Activated CD4-positive, CD25-positive, alpha-beta regulatory T cell (primary cell): ENCODE measurements at places on chromosomes 5 and 9.

DNA sequence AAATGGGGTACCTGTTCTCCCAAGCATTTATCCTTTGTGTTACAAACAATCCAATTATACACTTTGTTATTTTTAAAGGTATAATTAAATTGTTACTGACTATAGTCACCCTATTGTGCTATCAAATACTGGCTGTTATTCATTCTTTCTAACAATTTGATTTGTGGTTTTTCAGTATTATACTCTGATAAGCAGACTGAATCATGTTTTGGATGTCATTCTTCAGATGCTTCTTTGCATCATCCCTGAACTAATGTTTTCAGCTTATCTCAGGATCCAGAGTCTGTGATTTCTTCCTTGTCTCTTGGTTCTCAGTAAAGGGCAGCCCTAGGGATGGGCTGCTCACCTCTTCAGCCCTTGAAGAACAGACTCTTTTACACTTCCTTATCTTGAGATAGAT, 177.8 kb upstream of the SGCD start:
- DNase-seq, result no peak

- no peak for DNase-seq
Observed at GRCh38 chr9:117827456-117827855, 123.3 kb downstream of the TLR4 start.

GRCh38 chr9:136710543-136710942, 1.8 kb upstream of the DIPK1B start:
- no peak for DNase-seq

DNA sequence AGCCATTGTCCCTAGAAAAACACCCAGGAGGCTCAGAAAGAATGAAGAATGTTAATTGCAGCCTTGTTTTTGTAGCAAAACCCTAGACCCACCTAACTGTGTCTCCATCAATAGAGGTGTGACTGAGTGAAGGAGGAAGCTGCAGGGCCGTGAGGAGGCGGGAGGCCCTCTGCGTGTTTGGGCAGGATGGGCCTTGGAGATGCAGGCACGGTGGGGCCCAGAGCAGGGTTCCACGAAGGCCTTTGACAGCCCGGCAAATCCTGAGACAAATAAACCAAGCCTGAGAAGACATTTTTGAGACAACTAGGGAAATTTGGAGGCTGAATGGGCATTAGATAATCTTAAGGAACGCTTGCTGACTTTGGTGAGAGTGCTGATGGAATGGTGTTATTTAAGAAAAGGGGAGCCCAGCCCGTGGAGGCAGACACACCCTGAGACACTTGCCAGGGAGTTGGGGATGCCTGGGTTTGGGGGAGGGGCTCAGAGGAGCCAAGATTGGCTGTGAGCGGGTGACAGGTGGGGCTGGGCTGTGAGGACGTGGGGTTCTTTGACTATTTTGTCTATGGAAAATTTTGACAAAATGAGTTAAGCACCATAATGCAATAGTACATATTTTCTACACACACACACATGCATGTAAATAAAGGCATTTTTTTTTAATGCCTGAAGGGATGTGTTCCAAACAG, 48.8 kb downstream of the BARX1 start:
- no peak for DNase-seq

GRCh38 chr5:178110-178509, 13.2 kb upstream of the LRRC14B start:
- no peak for DNase-seq

DNA sequence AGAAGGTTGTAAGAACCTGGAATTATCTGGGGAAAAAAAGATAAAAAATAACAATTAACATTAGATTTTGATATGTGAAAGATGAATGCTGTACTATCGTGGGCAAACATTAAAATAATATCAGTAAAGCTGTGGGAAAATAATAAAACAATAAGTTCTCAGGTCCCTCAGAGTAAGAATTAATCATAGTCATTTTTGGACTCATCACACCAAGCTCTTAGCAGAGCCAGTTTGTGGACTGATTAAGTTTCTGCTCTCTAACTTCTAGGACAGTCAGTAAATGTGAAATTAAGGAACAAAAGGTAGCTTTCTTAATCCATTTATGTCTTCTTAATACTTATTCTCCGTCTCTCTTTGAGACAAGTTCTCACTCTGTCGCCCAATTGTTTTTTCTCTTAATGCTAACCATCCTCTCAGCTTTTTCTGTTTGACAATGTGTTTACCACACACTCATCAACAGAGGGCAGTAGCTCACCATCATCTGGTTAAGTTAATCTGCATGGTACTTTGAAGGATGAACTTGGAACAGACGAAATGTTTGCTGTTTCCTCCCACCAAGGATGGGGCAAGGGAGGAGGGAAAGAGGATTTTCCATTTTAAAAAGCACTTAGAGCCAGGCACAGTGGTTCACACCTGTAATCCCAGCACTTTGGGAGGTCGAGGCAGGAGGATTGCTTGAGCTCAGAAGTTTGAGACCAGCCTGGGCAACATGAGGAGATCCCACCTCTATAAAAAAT, 5.3 kb upstream of the ACO1 start:
- DNase-seq, result no peak

DNA sequence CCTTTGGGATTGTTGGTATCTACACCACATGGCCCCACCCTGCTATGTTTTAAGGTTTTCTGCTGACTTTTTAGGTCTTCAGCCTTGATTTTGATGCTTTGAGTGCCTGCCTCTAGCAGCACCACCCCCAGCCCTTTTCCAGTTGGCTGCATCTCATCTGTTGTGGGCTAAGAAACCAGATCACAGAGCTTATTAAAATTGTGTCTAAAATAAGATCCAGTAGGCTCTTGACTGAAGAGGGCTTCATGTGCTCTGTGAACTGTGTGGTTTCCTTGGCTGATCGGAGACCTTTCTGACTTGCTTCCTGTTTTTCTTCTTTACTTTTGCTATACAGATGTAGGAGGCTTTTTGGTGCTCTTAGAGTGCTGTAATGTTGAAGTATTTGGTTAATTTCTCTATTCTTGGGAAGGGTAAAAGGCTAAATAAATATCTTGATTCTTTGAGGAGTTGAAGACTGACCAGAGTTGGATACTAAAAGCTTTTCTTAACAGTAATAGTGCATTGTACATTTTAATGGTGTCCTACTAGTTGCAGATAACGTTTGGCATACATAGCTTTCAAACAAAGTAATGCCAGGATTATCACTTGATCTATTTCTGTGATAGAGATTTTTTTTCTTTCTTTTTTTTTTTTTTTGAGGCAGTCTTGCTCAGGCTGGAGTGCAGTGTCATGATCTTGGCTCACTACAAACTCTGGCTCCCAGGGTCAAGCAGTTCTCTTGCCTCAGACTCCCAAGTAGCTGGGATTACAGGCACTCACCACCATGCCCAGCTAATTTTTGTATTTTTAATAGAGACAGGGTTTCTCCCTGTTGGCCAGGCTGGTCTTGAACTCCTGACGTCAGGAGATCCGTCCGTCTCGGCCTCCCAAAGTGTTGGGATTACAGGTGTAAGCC, 4.5 kb downstream of the UBE2D2 start:
- DNase-seq, result no peak

- no peak for DNase-seq
Observed at GRCh38 chr5:92556747-92557146, 1024.3 kb downstream of the NR2F1-AS1 start.

DNA sequence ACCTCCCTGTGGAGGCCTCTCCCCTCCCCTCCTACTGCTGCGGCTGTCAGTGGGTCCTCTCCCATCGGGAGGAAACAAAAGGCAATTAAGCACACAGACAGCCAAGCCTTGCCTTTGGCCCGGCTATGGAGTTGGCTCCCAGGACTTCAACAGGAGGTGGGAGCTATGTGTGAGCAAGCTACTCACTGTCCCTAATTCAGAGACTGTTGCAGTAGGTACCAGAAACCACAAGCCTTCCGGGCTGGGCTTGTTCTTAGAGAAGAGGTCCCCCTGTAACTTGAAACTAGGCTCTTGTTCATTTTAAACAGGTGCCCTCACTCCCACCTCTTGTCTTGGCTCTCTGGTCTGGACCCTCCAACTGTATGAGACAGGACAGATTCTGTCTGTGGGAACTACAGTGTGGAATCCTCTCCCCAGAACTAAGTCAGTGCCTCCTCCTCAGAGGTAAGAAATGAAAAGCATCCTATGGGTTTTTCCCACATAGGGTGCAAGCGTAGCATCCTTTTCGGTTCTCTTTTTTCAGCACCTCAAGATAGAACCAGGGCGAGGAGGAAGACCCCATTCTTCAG, 561.1 kb downstream of the EBF1 start:
- DNase-seq, result no peak

- no peak for DNase-seq
Observed at GRCh38 chr5:151251001-151251551, 1.9 kb upstream of the GM2A start.

GRCh38 chr5:127856292-127856691, 153.1 kb downstream of the CCDC192 start:
- DNase-seq, result no peak

- DNase-seq, result no peak
Observed at GRCh38 chr5:59725392-59725767, 168.1 kb downstream of the PDE4D start.

DNA sequence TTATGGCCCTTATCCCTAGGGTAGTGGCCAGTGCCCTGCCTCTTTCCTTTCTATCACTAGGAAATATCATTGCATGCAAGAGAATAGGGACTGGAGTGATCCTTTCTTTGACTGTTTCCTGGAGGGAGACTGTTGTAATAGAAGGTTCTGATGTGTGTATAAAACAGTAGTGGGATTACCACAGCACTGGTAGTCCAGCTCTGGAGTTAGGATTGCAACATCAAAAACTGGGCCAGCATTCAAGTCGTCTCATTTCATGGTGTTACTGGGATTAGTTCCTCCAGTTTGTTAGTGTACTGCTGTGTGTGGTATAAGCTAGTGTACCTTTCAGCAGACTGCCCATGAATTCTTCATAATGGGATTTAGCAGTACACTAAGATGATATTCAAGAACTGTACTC, 45.8 kb downstream of the KIAA1958 start:
- DNase-seq, result no peak

GRCh38 chr5:68086857-68087256, 128.7 kb upstream of the PIK3R1 start:
- DNase-seq, result no peak

- DNase-seq, result no peak
Observed at GRCh38 chr5:76851728-76852369, 2.0 kb downstream of the S100Z start.

GRCh38 chr5:53030893-53031292, 41.7 kb downstream of the ITGA2 start:
- no peak for DNase-seq

GRCh38 chr5:138141734-138142133, 2.5 kb upstream of the NME5 start:
- no peak for DNase-seq

- DNase-seq, result no peak
Observed at GRCh38 chr5:2003690-2004365, 121.1 kb upstream of the IRX4 start.

DNA sequence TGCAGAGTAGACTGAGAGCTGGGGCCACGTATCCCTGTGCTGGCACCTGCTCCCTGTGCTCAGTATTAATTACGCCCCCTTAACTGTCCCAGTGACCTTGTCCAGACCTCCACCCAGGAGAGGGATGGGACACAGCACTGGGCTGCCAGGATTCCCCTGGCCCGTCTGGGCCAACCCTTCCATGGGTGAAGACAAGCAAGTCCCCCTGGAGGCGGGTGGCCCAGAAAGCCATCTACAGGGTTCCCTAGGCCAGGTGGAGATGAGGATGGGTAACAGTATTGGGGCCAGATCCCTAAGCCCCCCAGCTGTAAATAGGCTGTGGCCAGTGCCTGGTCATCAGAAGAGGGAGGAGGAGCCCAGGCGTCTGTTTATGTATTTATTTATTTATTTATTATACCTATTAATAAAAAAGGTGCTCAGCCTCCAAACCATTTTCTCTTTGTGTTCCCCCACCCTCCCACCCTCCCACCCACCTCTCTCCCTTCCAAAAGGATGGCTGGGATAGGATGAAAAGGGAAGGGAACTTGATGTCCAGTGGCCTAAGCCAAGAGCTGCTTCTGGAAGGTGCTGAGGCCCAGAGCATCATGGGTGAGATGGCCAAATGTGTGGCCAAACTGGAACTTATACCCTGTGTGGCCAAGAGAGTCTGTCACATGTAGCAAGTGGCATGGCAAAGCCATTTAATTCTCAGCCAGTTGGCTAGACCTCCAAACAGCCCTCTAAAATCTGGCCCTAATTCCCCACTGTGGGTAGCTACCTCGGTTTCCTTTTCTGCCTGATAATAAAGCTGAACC, 43.4 kb upstream of the TESK1 start:
- DNase-seq, result no peak

DNA sequence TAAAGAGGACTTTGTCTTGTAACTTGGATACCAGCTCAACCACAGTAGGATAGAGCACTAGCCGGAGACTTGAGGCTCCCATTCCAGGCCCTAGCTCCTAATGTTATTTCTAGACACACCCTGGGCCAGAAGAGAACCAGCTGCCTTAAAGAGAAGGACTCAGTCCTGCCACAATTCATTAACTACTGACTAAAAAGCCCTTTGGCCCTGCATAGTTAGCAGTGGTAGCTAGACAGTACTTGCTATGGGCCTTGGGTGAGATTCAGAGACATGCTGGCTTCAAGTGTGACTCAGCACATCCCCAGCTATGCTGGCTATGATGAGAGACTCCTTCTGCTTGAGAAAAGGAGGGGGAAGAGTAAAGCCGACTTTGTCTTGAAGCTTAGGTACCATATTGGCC, 47.3 kb downstream of the TMEM167A start:
- no peak for DNase-seq

- no peak for DNase-seq
Observed at GRCh38 chr5:130295235-130295634, 391.0 kb downstream of the CHSY3 start.

DNA sequence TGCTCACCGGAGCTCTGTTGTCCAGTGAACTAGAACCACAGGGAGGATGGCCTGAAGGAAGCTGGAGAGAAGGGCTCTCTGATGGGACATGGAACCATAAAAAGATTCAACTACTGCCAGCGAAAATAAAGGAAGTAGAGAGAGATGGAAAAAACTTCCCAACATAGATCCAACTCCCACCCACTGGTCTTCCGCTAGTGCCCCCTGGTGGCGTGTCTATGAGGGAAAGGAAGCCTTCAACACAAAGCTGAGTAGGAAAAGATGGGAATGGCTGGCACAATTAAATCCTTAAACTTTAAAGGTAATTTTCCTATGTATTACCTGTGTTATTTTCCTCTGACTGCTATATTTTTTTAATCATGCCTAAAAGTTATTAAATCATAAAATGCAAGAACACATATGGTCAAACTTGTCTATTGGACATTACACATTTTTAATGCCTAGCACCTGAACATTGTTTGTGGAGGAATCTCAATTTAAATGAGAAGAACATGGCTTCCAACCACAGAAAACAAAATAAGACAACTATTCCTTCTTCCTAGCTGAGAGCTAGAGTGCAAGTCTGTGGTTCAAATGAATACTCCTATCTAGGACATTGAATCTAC, 51.5 kb downstream of the CEP120 start:
- DNase-seq, result no peak

GRCh38 chr5:93219641-93220145, 361.3 kb downstream of the NR2F1-AS1 start:
- no peak for DNase-seq

DNA sequence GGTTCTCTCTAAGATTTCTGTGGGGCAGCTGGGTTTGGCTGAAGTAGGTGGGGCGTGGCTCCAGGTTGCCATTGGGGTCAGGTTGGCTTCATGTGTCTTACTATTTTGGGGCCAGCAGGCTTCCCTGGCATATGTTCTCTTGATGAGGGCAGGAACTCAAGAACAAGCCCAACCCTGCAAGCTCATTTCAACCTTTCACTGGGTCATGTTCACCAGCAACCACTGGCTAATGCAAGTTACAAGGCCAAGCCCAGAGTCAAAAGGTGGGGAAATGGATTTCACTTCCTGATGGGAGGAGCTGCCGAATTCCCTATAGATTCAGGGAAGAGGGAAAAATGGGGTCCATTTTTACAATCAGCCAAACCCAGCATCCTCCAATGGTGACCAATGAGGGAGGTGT, 34.0 kb upstream of the HAND1 start:
- no peak for DNase-seq
